A549 treated with ZK216348 at 1 μM for 4 hours (cell line): ENCODE measurements at places on chromosomes 1 and 21. TPM values are rescaled to one million over a fixed set of nuclear protein-coding genes. Genes with fewer than 3 reads are reported as not detected.

Gene AMY2A
- total RNA-seq, result not detected in 5 replicates

Gene S100A7A
- total RNA-seq, result not detected in 5 replicates

Gene CFHR2
- not detected in 5 replicates for total RNA-seq

Gene CTSK
- total RNA-seq, result 1.5 to 3.1 TPM (median 1.7 TPM) in 5 replicates

Gene OPRD1
- total RNA-seq, result 0.02 to 0.08 TPM (median 0.03 TPM) in 5 replicates

Gene LEFTY1
- total RNA-seq, result 0.49 to 0.76 TPM (median 0.55 TPM) in 5 replicates

Gene AGTRAP
- 62.1 to 107 TPM (median 99.1 TPM) in 5 replicates for total RNA-seq

Gene PTGFR
- total RNA-seq, result not detected in 5 replicates

Gene SPAG17
- not detected in 5 replicates for total RNA-seq

Gene MYOG
- not detected in 5 replicates for total RNA-seq

Gene OR2M3
- not detected in 5 replicates for total RNA-seq

Gene RHBG
- total RNA-seq, result not detected in 5 replicates

Gene CD34
- not detected in 5 replicates for total RNA-seq

Gene PADI2
- total RNA-seq, result 1.1 to 1.3 TPM (median 1.1 TPM) in 5 replicates

Gene NOS1AP
- total RNA-seq, result 0.18 to 0.76 TPM (median 0.42 TPM) in 5 replicates

Gene GPR157
- 2.8 to 6.3 TPM (median 5.3 TPM) in 5 replicates for total RNA-seq

Gene RNASEL
- 1.3 to 2.4 TPM (median 2.2 TPM) in 5 replicates for total RNA-seq

Gene KCNJ6
- total RNA-seq, result 2.3 to 4.9 TPM (median 3.6 TPM) in 5 replicates

Gene CFHR5
- not detected in 5 replicates for total RNA-seq

Gene MIXL1
- 0.13 TPM in 1 of 5 replicates, not detected in the others for total RNA-seq

Gene SLC22A15
- 0.40 to 1.1 TPM (median 0.74 TPM) in 5 replicates for total RNA-seq

Gene TRIM67
- total RNA-seq, result 0.11 to 0.22 TPM (median 0.18 TPM) in 5 replicates

Gene FAM131C
- 10.8 to 20.2 TPM (median 18.3 TPM) in 5 replicates for total RNA-seq

Gene ADAM30
- total RNA-seq, result not detected in 5 replicates

Gene KIF14
- total RNA-seq, result 5.6 to 12.7 TPM (median 10.9 TPM) in 5 replicates

Gene DHX9
- total RNA-seq, result 166 to 190 TPM (median 174 TPM) in 5 replicates

Gene PKP1
- total RNA-seq, result 0.04 TPM in 1 of 5 replicates, not detected in the others

Gene TRIM45
- total RNA-seq, result 0.66 to 1.8 TPM (median 1.6 TPM) in 5 replicates

Gene GJB4
- 0.05 to 0.11 TPM (median 0.09 TPM) in 4 of 5 replicates, not detected in the other for total RNA-seq

Gene FCER1G
- total RNA-seq, result 0.70 TPM in 1 of 5 replicates, not detected in the others

Gene S100A5
- 0.41 to 1.7 TPM (median 0.88 TPM) in 5 replicates for total RNA-seq

Gene C1orf185
- not detected in 5 replicates for total RNA-seq

Gene OVAAL
- 0.18 TPM in 1 of 5 replicates, not detected in the others for total RNA-seq

Gene IQGAP3
- total RNA-seq, result 12.3 to 21.4 TPM (median 19.1 TPM) in 5 replicates

Gene DONSON
- 13.3 to 20.4 TPM (median 17.3 TPM) in 5 replicates for total RNA-seq

Gene OR2T33
- not detected in 5 replicates for total RNA-seq

Gene TSTD1
- total RNA-seq, result 0.49 to 0.78 TPM (median 0.67 TPM) in 4 of 5 replicates, not detected in the other

Gene MEAF6
- 39.4 to 56.3 TPM (median 41.9 TPM) in 5 replicates for total RNA-seq

Gene HS2ST1
- 6.1 to 12.7 TPM (median 12.0 TPM) in 5 replicates for total RNA-seq
